ENCODE measurements at places on chromosomes 12 and 14.

DNA sequence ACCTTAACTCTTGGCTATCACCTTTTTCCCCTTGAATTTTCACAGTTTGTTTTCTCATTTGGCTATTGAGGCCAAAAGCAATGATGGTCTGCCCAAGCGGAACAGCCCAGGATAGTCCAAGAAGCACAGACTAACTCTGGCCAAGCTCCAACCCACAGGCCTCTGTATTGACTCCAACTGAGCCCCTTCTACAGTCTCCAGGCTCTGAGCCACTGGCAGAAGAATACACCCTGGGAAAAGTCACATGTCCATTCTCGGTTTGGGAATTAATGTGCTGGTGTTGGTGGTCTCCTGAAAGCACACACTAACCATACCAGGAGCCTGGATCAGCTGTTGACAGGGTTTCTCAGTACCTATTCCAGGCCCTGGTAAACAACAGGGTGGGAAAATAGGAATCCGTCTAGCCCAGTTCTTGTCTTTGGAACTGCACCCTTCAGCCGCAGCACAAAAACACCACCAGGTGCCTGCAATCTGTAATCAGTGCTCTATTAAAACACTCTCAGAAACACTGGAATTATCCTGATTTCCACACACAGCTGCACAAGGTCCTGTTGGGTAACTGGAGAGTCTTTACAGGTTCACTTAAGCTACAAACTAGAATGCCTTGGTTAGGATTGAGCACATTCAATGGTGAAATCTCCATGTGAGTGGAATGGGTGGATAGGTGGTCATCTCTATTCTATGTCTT is 63.6 kb downstream of the STXBP6 start:
- DNase-seq: no peak

DNA sequence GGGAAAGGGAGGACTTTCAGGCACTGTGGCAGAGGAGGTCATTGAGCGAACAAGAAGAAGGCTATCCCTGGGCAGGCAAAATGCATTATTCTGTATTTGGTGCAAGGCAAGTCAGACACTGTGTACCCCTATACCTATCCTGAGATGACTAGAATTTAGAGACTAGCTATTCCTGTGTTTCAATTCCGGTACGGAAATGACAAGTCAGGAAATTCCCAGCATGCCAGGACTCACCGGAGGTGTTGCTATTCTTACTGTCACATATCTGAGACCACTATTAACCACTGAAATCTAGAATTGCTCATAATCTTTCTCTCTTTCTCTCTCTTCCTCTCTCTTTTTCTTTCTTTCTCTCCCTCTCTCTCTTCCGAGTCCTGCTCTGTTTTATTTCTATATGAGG is 297.1 kb downstream of the PDZRN4 start:
- DNase-seq: no peak

GRCh38 chr12:15689751-15690191 is 99.4 kb downstream of the EPS8 start:
- no peak for DNase-seq

DNA sequence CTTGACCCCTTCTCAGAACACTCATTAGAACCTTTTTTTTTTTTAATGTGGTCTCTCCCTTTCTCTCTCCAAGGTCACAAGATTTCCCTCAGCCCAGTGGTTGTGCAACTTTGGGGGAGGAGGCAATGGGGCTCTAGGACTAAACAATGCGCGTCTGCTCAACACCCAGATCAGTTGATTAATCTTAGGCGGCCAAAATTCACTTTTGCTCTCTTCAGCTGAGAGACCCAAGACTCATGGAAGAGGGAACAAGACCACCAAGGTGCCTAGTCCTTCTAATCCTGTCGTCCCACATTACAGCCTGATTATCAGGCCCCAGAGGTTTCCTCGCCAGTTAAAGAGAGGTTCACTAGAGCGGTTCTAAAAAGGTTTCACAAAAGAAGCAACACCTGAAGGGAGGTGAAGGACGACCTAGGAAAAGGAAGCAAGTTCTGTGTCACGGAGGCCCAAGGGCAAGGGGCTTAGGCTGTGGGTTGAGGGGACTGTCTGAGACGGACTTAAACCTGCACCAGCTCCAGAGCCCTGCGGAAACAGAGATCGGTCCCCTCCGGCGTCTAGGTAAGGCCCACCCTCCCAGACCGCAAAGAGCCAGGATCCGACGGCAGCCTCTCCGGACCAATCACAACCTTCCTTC is 824 bp upstream of the TARBP2 start:
- DNase-seq: peak; percentile 44

DNA sequence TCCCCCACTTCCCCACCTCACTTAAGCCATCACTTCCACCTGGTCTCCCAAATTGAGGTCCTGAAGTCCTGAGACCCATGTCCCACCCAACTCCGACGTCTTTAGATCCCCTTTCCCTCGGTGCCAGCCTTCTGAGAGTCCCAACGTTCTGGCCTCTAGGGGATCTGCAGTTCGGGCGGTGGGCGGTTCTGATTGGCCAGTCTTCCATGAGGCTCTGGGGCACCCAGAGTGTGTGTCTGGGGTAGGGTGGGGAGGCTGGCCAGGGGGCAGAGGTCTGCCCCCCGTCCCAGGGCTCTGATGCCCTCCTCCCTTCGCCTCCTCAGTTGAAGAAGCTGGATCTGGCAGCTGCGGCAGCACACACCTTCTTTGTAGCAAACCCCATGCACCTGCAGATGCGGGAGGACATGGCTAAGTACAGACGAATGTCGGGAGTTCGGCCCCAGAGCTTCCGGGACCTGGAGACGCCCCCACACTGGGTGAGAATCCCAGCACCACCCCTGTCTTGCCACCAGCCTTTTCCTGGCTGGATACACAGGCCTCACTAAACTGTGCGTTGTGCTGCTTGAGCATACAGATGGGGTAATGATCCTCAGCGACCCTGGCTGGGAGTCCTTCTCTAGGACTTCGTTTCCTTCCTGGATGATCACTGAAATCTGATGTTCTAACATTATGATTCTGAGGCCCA is 1.5 kb downstream of the P3H3 start:
- DNase-seq: no peak

DNA sequence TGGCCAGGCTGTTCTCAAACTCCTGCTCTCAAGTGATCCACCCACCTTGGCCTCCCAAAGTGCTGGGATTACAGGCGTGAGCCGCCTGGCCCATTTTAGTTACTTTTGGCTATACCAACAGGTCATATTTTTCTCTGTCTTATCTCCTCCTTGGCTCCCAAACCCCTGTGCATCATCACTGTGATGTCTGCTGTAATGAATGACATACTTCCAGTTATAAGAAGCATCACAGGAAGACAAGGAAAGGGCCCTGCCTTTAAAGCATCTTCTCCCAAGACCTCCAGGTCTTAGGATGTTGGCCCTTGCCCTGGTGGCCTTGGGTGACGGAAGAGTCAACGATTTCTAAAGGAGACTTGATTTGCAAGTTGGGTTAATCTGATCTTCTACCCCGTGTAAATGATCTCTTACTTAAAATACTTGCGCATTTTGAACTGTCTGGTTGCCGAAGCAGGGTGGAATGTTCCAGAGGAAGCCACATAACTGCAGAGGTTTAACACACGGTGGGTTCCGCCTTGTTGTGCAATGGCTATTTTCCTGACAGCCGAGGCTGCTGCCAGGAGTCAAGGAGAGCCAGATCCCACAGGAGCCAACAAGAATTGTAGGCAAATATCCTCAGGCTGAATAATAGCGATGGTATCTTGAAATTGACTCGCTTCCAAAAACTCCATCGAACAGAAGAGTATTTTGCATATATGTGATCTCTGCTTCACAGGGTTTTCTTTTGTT is 55.7 kb upstream of the PLXNC1 start:
- no peak for DNase-seq

DNA sequence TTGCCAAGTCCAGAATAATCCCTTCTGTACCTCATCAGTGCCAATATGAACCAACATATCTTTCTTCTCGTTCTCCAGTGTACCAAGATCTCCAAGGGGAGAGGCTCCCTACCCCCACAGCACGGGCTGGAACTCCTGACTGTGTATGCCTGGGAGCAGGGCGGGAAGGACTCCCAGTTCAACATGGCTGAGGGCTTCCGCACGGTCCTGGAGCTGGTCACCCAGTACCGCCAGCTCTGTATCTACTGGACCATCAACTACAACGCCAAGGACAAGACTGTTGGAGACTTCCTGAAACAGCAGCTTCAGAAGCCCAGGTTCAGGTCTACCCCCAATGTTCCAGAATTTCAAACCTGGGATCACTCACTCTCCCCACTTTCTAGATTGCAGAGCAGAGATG is 10.5 kb upstream of the OAS2 start:
- DNase-seq: no peak

DNA sequence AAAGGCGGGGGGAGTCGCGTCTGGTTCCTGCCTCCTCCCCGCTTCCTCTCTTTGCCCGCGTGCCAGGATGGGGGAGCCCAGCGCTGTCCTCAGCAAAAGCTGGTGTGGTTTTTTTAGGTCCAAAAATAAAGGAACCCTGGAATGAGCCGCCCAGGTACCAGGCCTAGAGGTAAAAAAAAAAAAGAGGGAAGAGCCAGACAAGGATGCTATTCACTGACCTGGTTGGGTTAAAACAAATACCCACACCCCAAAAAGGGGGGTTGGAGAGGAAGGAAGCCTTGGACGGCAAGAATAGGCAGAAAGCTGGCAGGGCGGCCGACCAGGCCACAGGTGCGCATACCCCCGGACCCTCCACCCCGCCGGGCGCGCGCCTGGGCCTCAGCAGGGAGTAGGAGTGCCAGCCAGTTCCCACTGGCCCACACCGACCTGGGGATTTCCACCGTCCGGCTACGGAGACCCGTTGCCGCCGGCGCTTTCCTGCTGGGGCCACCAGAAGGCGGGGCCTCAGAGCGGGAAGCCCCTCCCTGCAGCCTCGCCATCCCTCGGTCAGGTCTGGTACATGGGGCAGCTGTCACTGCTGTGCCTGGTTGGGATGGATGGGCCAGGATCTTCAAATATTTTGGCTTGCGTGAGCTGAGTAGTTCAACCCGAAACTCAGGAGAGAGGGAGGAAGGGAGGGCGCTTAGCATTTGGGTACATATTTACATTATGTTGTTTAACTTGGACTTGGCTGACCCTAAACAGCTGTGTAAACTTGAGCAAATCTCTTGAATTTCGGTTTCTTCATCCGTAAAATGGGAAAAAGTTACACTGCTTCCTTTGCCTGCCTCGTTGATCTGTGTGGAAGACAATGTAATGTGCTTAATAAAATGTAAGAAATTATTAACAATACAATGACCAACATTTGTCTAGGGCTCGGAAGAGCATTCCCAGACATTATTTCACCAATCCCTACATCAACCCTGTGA is 5.4 kb upstream of the IRF2BPL start:
- DNase-seq: peak; percentile 89

DNA sequence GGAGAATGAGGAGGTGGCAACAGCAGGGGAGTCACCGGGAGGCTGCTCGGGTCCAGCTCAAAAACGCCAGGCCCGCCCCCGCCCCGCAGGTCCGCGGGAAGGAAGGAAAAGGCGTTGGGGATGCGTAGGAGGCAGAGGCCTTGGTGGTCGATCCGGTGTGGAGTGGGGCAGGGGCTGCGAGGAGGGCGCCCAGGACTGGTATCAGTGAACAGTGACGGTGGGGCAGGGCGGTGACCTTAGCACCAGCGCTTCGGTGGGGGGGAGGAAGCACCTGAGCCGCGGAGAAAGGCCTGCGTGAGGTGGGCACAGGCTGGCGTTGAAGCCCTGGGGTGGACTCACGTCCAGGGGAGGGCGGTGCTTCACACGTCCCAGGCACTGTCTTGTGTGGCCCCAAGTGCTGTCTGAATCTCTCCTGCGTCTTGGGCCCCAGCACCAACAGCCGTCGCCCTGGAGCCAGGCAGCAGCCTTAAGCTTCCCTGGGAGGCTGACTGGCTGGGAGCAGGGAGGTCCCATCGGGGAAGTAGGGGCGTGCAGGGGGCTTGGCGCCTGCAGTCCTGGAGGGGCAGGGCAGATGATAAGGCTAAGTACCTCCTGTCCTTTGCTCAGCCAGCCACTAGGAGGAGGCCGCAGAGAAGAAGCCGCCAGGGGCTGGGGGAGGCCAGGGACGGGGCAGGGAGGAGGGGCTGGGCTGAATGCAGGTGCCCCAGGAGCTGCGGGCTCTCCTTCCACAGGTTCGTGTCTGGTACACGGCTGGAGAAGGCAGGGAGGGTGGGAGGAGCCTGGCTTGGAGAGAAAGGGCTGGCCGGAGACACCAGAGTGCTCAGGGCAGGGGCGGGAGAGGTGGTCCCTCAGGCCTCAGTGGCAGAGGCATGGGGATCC is 26.5 kb downstream of the ZBTB42 start:
- DNase-seq: peak; percentile 68

- no peak for DNase-seq
Observed at GRCh38 chr12:64918344-64918743, 93.9 kb downstream of the TBC1D30 start.

DNA sequence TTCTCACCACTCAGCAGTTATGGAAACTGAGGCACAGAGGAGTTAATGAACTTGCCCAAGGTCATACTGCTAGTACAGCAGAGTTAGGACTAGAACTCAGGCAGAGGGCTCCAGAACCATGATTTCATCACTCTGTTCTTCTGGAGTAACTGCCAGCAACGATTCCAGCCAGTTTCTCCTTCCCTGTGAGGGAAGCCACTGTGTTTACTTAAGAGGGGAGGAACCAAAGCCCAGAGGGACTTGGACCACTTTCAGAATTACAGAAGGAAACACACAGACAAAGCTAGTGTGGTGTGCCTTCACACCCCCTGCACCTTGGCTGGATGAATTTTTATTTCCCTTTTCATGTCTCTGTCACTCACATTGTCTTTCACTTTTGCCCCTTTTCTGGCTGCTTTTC is 398.2 kb downstream of the DPF3 start:
- no peak for DNase-seq

- no peak for DNase-seq
Observed at GRCh38 chr14:51880835-51881580, 20.6 kb downstream of the GNG2 start.

DNA sequence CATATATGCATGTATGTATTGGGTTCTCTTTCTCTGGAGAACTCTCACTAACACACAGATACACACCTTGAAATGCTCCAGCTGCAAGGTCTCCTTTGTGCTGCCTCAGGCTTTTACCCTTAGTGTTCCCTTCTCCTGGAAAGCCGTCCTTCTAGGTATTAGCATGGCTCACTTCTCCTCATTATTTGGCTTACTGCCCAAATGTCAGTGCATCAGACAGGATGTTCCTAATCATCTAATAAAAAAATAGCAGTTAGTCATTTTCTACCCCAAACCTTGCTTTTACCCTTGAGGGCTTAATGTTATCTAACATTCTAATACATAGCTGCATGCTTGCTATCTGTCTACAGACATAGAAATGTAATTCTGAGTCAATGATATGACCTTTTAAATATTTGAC is 109.0 kb upstream of the SLC16A7 start:
- no peak for DNase-seq

GRCh38 chr14:30906752-30907658 is 32.6 kb downstream of the COCH start:
- DNase-seq: peak; percentile 9

DNA sequence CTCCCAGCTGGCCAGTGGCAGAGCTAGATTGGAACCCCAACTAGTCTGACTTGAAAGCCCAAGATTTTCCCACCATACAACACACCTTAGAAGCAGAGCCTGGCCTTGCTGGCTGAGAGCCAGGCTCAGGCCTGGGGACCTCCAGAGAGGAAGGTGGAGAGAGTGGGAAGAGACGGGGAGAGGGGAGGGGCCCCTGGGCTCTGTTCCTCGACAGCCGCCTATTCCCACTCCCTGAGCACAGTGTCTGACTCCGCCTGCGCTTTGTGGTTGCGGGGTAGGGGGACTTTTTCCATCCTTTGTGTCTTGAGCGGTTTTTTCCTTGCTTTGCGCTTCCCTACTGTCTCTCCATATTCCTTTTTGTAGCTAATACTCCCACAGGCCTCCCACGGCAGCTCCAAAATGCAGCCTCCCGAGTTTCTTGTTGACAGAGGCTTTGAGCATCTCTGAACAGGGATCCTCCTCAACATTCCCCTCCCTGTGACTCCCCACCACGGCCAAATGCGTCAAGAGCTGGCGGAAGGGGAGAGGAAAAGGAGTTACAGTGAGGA is 4.0 kb upstream of the KCNH3 start:
- DNase-seq: no peak
